Activated CD8-positive, alpha-beta memory T cell treated with anti-CD3 and anti-CD28 coated beads for 4 hours (primary cell): ENCODE measurements at places on chromosomes 2 and 18.

GRCh38 chr2:210541290-210541902, 15.0 kb upstream of the CPS1 start:
- DNase-seq, result no peak

GRCh38 chr2:240259924-240260529, 119.6 kb upstream of the OTOS start:
- DNase-seq, result no peak

GRCh38 chr2:65626831-65627230, 194.4 kb upstream of the SPRED2 start:
- DNase-seq, result no peak

- no peak for DNase-seq
Observed at GRCh38 chr2:152406119-152406835, 71.3 kb downstream of the FMNL2 start.

DNA sequence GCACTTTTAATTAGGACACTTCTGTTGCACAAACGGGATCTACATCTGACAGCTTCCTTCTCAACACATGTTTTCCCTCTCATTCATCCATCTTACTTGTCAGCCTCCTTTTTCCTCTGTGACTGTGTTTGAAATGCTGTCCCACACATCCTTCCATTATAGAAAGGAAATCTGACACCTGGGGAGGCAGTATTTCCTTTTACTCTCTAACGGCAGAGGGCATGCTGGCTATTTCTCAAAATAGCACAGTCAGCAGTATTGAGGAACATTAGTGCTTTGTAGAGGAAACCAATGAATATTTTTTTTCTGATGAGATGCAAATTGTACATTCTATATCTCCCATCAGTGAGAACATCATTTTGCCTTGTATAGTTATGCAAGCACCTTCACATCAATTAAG, 668.7 kb downstream of the SLC4A3 start:
- no peak for DNase-seq

DNA sequence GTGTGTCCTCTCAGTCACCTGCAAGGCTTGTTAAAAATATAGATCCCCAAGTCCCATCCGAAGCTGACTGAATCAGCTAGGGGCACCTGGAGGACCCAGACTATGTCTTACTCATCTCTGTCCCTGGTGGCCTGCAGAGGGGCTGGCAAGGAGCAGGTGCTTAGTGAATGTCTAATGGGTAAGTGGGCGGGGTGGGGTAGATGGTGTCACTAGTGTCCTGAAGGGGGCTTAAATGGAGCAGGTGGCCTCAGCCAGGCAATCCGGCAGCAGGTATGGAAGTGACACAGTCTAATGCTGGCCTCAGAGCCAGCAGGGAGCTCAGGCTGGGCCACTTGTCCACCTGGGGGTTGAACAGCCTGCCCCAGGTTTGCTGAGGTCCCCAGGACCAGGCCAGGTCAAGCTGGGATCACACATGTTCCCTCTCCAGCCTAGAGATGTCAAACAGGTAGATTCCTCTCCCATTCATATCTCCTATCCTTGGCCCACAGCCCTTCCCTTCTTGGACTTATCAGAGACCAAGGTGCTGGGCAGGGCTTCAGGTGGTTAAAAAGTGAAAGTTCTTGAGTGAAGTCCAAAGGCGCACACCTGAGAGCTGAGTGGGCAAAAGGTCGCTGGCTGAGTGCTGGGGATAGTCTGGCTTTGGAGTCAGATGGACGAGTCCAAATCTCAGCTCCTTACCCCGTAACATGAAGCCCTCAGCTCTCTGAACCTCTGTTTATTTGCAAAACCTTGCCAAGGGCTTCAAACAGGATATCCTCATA, 1.7 kb downstream of the STEAP3 start:
- DNase-seq, result no peak

DNA sequence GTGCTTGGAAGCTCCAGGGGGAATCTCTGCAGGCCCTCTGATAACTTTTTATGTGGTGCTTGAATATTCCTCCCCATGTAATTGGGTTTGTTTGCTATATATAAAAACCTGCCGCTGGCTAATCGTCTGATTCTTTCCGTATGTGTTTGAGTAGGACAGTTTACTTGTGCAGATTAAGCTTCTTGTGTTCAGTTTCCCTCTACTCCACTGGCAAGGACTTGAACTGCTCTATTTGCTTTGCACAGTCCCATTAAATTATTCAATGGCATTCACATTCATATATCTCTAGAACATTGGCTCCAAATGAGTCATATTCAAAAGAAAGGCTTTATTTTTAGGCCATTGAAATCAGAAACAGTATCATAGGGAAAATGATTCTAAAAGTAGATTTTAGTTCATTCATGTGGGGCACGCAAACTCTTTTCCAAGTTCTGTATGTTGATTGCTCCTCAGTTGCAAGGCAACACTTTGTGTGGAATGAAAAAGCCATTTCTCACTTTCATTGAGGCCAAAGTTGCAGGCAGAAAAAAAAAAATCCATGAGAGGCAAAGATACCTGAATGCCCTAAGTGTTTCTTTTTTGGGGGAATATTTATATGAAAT, 1682.3 kb upstream of the PIK3C3 start:
- DNase-seq, result no peak

DNA sequence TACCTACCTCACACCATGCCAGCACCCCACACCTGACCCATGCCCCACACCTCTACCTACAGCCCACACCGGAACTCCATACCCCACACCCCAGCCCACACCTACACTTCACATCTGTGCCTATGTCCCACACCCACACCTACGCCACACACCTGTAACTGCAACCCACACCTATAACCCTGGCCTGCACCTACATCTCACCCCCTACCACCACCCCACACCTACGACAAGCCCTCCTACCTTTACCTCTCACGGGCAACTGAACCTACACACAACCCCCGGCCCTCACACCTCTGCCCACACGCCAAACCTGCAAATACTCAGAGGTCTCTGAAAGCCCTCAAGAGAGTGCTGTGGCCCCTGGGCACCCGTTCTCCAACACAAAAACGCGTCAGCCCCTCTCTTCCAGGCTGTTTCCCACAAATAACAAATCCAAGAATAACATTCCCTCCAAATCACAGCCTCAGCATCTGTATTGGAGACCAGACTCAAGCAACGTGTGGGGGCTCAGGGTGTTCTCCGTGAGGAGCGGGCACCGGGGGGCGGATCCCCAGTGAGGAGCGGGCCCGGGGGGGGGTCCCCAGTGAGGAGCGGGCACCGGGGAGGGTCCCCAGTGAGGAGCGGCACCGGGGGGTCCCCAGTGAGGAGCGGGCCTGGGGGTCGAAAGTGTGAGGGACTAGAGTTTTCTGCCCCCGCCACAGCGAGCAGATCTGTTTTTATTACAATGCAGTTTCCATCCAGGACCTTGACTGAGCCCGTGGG, 33.4 kb downstream of the SLC66A2 start:
- no peak for DNase-seq
